ENCODE measurements at places on chromosomes 3 and 15.
A peak's percentile ranks its signal among the peaks of the same experiment; 100 is the strongest.

- DNase-seq = no peak
These were observed 31.3 kb downstream of the GPR176 start for GRCh38 chr15:39888809-39889208.

- no peak for DNase-seq
These were observed 1.1 kb downstream of the PARP6 start for GRCh38 chr15:72271221-72271620.

- no peak for DNase-seq
These were observed 152.9 kb upstream of the TGFBR2 start for GRCh38 chr3:30453360-30454039.

- DNase-seq = peak; percentile 49
These were observed 121.2 kb downstream of the TLE3 start for GRCh38 chr15:69976366-69976994.

DNA sequence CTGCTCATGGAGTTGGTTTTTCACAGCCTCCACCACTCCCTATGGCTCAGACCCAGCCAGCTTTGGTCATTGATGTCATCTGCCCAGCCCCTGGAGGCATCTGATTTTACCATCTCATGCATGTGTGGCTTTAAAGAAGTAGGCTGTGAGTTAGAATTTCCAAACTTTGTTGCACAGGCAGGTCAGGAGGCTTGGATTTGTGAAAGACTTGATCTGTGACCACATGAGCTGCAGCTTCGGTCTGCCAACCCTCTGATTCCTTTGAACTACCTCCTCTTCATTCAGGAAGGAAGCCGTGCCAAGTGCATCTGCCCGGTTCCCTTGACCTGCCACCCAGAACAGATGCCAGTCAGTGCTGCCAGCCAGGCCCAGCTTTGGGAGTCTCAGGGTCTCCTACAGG lies 9.2 kb downstream of the CTXND1 start:
- DNase-seq = no peak
